ENCODE measurements at places on chromosomes 5 and 9. TPM values are rescaled to one million over a fixed set of nuclear protein-coding genes. Genes with fewer than 3 reads are reported as not detected.

RASEF gene
- total RNA-seq, result not detected

RPL35 gene
- total RNA-seq, result 1,729 TPM

PCDHA7 gene
- 0.48 TPM for total RNA-seq

C8G gene
- not detected for total RNA-seq

CDH12 gene
- not detected for total RNA-seq

CTXN3 gene
- not detected for total RNA-seq

SCGB3A1 gene
- not detected for total RNA-seq

AJM1 gene
- total RNA-seq, result 6.5 TPM

LCN9 gene
- total RNA-seq, result not detected

HTR4 gene
- total RNA-seq, result not detected

LCN12 gene
- total RNA-seq, result 0.27 TPM

PRLR gene
- not detected for total RNA-seq

GRCh38 chr5:149931992-149932436, 12.6 kb downstream of the PDE6A start:
- peak; percentile 62 for DNase-seq

DNA sequence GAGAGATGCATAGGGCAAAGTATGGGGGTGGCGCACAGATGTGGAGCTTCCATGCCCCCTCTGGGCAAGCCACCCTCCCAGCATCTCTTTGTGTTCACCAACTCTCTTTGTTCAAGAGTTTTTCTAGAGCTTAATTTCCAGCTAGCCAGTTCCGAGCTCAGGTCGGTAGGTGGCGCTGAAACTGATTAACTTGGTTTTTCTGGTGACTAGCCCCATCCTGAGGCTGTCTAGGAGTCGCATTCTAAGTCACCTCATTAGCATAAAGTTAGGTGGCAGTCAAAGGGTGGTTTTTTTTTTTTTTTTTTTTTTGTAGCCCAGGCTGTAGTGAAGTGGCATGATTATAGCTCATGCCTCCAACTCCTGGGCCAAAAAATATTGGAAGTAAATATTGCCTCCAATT, 476.4 kb downstream of the KDM4C start:
- peak; percentile 41 for DNase-seq

DNA sequence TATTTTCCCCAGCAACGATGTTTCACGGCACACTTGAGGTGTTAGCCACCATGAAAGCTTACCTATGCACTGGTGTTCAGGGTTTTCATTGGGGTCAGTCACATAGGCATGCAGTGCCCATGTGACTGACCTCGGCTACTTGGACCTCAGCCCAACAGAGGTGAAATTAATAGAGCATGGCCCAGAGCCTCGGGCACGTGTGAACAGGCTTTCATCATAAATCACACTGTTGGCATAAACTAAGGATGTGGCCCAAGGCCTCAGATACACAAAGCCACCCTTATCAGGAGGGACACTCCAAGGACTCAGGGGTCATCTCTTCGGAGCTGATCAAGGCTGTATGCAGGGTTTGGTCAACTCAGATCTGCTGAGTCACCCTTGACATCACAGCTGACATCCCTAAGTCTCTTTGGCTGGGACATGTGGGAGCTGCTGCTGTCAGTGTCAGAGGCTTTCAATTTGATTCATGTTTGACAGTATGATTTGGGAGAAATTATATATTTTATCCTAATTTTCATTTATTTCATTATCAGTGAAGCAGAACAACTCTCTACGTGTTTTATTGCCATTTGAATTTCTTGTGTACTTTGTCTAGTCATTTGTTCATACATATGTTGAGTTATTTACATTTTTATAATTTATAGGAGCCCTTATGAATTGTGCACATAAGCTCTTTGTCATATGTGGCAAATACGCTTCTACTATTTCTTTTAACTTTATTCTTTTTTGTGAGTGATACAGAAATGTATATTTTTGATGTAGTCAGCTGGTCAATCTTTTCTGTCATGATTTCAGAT, 59.7 kb upstream of the ANKRD33B start:
- DNase-seq, result peak; percentile 39

GRCh38 chr5:156529892-156530291, 202.9 kb downstream of the SGCD start:
- DNase-seq, result no peak

DNA sequence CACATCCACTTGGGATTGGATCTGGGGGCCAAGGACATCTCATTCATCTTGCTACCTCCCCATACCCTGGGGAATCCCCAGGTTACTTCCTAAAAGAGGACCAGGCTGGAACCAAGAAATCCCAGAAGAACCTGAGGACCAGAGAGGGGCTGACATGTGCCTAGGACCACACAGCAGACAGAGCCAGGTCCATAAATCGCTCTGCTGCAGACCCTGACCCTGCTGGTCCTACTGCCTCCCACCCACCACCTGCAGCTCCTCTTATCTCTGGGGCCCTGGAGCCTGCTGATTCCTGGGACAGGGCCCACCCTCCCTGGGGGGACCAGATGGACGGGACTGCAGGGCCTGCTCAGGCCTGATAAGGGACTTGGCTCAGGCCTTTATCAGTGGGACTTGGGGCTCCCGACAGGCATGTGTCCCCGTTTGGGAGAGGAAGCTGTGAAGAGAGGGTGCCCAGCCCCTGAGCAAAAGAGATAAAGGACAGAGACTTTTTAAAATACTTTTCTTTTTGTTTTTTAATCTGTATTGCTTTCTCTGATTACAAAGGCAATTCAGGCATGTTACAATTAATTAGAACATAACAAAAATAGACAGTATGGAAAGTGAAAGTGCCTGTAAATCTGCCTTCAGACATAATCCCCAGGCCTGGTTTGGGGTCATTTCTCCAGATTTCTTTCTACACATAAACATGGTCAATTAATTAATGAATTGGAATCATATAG, 101.3 kb upstream of the LARP1 start:
- DNase-seq, result no peak

DNA sequence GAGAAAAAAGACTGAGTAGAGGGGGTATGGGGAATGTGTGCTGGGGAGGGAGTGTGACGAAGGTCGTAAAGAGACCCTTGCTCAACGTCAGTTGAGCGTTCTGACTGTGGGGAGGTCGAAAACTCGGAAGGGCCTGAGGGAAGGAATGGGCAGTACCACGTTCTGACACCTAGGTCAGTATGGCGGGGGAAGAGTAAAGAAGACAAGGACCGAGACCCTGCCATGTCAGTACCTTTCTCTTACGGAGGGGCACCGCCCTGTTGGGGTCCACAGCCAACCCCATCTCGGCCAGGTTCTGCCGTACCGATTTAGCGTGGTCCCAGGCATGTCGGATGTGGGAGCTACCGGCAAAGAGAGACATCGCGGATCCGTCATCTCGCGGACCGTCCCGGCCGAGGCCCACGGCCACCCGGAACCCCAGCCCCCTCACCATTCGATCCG, 375 bp downstream of the NOP16 start:
- peak; percentile 48 for DNase-seq

GRCh38 chr9:105341434-105342146, 97.1 kb downstream of the SLC44A1 start:
- peak; percentile 43 for DNase-seq

GRCh38 chr9:73007966-73008672, 55.3 kb upstream of the ALDH1A1 start:
- no peak for DNase-seq

- DNase-seq, result peak; percentile 38
Observed at GRCh38 chr5:82772281-82772680, 304.9 kb downstream of the TMEM167A start.

DNA sequence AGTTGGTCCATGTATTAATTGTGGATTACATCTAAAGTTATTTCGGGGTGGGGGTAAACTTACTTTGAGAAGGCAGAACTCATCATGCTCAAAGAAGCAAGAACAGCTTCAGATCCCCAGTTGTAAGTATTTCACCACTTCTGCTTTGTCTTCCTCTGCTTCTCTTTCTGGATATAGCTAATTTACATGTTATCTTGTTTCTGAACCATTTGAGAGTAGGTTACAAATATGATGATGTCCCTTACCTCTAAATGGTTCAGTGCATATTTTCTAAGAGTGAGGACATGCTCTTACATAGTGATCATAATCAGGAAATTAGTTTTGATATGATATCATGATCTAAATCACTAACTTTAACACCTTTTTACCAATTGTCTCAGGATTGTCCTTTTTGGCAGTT, 11.9 kb downstream of the TRIO start:
- no peak for DNase-seq

- peak; percentile 38 for DNase-seq
Observed at GRCh38 chr5:28301712-28302111, 1263.3 kb upstream of the CDH9 start.

DNA sequence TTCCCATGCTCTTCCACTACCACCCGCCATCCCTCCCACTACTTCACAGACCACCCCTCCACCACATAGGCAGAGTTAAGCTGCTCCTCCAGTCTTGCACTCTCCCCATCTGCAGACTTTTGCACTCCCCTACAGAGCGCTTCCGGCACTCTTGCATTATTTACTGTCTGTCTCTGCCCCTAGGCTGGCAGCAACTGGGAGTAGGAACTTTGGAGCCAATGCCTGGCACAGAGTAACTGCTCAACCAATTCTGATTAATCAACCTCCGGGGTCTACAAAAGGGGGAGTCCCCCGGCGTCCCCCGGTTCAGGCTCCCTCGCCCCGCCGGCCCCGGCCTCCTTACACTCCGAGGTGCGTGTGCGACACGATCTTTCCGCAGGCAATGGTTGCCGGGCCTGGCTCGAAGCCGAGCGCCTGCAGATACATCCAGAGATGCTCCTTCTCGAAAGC, 498 bp downstream of the HAUS6 start:
- no peak for DNase-seq

GRCh38 chr9:19660019-19660418, 128.8 kb downstream of the SLC24A2 start:
- DNase-seq, result peak; percentile 15

DNA sequence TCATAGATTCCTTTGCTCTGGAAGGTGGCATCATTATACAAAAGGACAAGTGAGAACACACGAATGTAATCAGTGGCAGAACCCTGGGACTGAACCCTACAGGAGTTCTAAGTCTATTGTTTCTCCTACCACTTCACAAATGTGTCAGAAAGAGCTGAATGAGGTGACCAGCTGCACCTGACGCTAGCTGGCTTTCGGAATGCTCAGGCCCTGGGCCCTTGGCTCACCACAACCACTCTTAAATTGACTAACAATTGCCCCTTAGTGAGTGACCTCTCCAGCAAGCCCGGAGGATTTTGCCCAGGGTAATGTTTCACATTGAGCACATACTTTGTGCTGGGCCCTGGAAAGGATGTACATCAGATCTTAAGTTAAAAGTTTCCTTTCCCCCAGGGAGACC, 41.2 kb upstream of the ABCA1 start:
- peak; percentile 74 for DNase-seq

DNA sequence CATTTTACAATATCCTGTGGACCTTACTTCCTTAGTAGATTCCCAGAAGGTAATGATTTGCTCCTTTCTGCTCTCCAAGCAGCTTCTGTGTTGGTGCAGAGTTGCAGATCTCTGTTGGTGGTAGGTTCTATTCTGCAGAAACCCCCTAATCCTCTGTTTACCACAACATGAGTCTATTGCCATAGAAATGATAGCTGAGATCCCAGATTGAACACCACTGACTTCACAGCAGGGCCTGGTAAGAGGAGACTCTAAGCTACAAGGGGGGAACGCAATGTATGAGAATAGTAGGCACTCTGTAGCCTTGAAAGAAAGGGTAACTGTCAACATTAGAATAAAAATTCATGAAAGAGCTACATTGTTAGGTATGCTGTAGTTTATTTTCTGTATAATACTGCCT, 59.5 kb downstream of the MUSK start:
- DNase-seq, result peak; percentile 36

DNA sequence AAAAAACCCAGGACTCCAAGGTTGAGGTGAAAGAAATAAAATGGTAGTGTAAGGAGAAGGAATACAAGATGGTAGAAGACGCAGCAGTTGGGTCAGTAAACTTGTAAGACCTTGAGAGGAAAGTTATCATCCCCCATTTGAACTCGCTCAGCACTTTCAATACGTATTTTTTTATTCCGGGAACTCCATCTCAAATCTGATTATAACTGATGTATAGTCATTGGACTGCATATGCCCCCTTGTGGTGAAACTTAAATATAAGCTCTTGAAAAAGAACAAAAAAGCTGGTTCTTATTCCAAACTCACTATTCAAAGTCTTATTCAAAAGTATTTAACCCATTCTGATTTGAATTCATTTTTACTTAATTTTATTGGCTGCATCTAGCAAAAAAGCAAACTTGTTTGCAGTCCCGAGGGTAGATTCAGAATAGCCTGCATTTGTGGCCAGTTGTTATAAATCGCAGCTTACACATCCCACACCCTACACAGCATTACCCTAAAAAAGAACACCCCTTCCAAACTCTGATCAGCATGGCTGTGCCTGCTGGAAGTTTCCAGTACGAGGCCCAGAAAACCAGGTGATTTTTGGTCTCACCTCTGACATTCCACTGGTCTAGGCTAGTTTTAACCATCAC, 118.0 kb downstream of the ESM1 start:
- DNase-seq, result peak; percentile 68

- no peak for DNase-seq
Observed at GRCh38 chr5:113776168-113776567, 262.7 kb downstream of the YTHDC2 start.

GRCh38 chr9:97557606-97558095, 56.2 kb downstream of the TMOD1 start:
- peak; percentile 34 for DNase-seq

GRCh38 chr5:119742311-119742710, 113.0 kb downstream of the FAM170A start:
- DNase-seq, result no peak

- no peak for DNase-seq
Observed at GRCh38 chr5:124921694-124922093, 175.3 kb upstream of the ZNF608 start.

GRCh38 chr5:44539602-44539919, 150.3 kb upstream of the FGF10 start:
- no peak for DNase-seq

- no peak for DNase-seq
Observed at GRCh38 chr9:94866770-94867169, 140.3 kb downstream of the AOPEP start.

- DNase-seq, result no peak
Observed at GRCh38 chr5:134813827-134814226, 31.9 kb upstream of the C5orf24 start.

DNA sequence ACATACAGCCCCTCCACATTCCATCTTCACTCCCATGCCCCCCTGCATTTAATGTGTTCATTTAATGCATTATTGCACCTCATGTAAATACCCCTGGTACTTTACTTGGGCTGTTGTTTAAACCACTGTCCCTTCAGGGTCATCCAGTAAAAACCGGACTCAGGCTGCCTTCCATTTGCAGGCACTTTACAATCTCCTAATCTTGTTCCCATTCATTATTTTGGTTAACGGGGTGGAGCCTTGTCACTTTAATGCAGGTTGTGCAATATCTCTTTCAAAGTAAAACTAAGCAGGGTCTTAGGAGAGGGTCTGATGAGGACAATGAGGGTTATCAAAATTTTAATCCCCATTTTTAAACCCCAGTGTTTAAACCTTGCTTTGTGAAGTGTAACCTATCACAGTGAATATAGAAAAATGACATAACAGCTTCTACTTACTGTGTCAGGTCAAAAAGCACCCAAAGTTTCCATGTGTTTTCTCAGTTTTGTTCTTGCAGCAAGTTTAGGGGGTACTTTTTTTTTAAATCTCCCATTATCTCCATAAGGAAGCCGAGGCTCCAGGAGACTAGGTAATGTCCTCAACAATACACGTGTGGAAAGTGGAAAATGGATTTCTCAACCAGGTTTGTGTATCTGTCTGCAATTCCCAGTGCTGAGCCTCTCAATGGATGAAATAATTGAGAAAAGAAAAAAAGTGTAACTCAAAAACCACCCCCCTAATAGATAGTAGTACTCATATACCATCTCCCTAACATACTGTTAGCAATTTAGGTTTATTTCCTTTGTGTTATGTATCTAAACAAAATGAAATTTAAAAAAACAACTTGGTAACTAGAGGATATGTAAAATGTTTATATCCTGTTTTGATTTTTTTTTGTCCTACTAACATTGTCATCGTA, 54.2 kb upstream of the SPRY4 start:
- DNase-seq, result no peak
